ENCODE measurements at places on chromosomes 5 and 9.

GRCh38 chr5:132876020-132876759 is 2.7 kb downstream of the LEAP2 start:
- no peak overlapping the region for H3K4me3 ChIP-seq
- no peaks in the 10 kb centered on the region for H3K4me1 ChIP-seq
- no peak for DNase-seq

GRCh38 chr5:83450967-83451248 is 20.6 kb upstream of the VCAN start:
- H3K27ac ChIP-seq: no peak overlapping the region
- H3K4me1 ChIP-seq: no peaks in the 10 kb centered on the region
- no peak for DNase-seq

- no peak overlapping the region for H3K27ac ChIP-seq
- H3K36me3 ChIP-seq: no peaks in the 10 kb centered on the region
- no peak for DNase-seq
- no peak overlapping the region for H3K4me3 ChIP-seq
These were observed 67.4 kb downstream of the CARTPT start for GRCh38 chr5:71786337-71787055.

GRCh38 chr5:80181618-80182211 is 74.1 kb downstream of the SERINC5 start:
- peak overlapping the region; percentile 86 for H3K27ac ChIP-seq
- no peaks in the 10 kb centered on the region for H3K27me3 ChIP-seq
- peak; percentile 68 for DNase-seq
- H3K4me3 ChIP-seq: peak overlapping the region; percentile 36
- peaks cover 84% of the 10 kb centered on the region for H3K4me1 ChIP-seq

DNA sequence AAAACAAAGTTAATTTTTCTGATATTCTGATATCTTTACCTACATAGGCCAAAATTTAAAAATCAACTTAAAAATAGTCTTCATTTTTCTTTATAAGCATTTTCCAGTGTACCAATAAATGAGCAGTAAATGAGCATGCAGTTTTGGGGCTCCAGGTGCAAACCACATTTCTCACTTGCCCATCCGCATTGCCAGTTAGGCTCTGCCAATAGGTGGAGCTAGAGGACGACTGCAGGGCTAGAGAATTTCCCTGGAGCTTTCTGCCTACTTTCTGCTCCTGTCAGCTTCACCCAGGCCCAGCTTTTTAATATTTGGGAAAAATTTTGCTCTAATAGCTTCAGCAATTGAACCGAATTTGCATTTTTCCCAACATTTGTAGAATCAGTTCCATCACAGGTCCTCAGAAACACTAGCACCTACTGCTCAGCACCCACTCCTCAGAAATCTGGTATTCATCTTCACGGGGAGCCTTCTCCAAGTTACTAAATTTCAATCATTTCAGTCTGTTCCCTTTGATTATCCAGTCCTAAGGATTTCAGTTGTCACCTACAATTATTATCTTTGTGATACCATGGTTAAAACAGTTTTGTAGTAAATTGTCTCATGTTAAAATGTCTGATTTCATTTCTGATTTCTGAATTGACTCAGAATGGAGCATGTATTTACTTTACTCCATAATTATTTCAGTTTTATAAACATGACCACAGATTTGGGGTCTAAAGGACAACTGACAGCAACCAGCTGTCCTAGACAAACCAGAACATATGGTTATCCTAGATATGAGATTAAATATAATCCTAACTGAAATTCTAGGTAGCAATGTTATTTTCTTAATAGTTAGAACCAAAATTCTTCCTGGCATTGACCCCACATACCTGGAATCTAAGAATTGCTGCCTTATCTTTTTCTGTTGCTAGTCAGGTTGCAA is 104.6 kb upstream of the FAM174A start:
- peak; percentile 60 for DNase-seq
- H3K36me3 ChIP-seq: no peaks in the 10 kb centered on the region
- H3K4me1 ChIP-seq: no peaks in the 10 kb centered on the region
- H3K27ac ChIP-seq: no peak overlapping the region

GRCh38 chr9:97243606-97244005 is 63.9 kb upstream of the CCDC180 start:
- H3K27ac ChIP-seq: no peak overlapping the region
- DNase-seq: no peak
- no peaks in the 10 kb centered on the region for H3K27me3 ChIP-seq
- H3K4me3 ChIP-seq: no peak overlapping the region
- no peaks in the 10 kb centered on the region for H3K36me3 ChIP-seq

DNA sequence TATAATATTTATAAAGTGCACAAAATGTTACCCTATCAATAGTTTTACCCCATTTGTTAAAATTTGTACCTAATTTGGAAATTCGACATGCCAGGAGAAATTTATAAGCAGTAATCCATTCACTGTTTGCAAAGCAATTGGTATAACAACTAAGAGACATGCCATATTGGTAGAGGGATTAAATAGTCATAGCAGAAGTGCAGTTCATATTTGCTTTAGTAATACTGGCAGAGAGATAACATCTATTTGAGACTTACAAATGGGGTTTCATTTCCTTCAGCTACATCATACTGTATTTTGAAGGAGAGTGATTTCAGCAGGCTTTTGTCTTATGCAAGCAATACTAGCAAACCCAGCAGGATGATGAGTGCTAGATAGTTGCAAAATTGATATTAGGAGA is 610.4 kb upstream of the CDH10 start:
- no peaks in the 10 kb centered on the region for H3K36me3 ChIP-seq
- H3K4me1 ChIP-seq: no peaks in the 10 kb centered on the region
- H3K27ac ChIP-seq: no peak overlapping the region
- H3K27me3 ChIP-seq: no peaks in the 10 kb centered on the region
- no peak overlapping the region for H3K4me3 ChIP-seq
- DNase-seq: no peak

DNA sequence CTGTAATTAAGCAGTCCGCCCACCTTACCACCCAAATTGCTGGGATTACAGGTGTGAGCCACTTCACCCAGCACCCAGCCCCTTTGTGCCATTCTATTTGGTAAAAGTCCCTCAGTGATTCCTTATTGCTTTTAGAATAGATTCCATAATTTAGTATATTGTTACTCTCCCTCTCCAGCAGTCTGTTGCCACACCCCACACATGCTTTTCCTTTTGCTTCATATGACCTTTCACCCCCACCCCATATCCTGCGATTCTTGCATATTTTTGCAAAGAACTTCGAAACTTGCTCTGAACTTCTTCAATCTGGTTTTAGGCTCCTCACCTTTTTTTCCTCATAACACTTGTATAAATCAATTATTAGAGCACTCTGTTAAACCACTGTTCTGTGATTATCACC is 100.2 kb downstream of the MTREX start:
- H3K36me3 ChIP-seq: peaks cover 33% of the 10 kb centered on the region
- H3K27me3 ChIP-seq: no peaks in the 10 kb centered on the region
- peaks cover 7% of the 10 kb centered on the region for H3K4me1 ChIP-seq

- H3K4me1 ChIP-seq: peaks cover 2% of the 10 kb centered on the region
- no peak for DNase-seq
- peaks cover 26% of the 10 kb centered on the region for H3K27me3 ChIP-seq
- H3K27ac ChIP-seq: no peak overlapping the region
- H3K36me3 ChIP-seq: no peaks in the 10 kb centered on the region
These were observed 46.7 kb upstream of the SPATA31C2 start for GRCh38 chr9:88184976-88185375.

- H3K27ac ChIP-seq: no peak overlapping the region
- H3K4me1 ChIP-seq: no peaks in the 10 kb centered on the region
- no peaks in the 10 kb centered on the region for H3K27me3 ChIP-seq
- H3K4me3 ChIP-seq: no peak overlapping the region
- no peak for DNase-seq
- H3K36me3 ChIP-seq: no peaks in the 10 kb centered on the region
These were observed 477.5 kb downstream of the TLE4 start for GRCh38 chr9:80049096-80049782.

DNA sequence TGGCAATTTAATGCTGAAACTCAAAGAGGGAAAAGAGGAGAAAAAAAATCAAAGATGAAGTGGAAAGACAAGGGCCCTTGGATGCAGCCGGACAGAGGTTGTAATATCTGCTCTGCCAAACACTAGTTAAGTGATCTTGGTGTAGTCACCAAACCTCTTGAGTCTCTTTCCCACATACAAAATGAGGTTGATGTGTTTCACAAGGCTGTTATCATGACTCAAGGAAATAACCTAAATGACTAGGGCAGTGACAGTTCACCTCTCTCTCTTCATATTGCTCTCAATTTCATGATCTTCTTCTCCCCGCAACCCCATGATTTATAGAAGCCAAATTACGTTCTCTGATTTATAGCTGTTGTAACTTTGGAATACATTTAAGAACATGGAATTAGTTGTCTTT is 44.9 kb downstream of the PIK3R1 start:
- H3K27me3 ChIP-seq: no peaks in the 10 kb centered on the region
- DNase-seq: no peak
- peaks cover 82% of the 10 kb centered on the region for H3K4me1 ChIP-seq
- peak overlapping the region; percentile 21 for H3K27ac ChIP-seq
- peaks cover 24% of the 10 kb centered on the region for H3K36me3 ChIP-seq

Measured in activated CD8-positive, alpha-beta T cell treated with anti-CD3 and anti-CD28 coated beads for 36 hours (primary cell).